ENCODE measurements at places on chromosomes 1 and 21.

- no peak for DNase-seq
Measured at GRCh38 chr1:201968202-201968925, 13.1 kb downstream of the TIMM17A start.

DNA sequence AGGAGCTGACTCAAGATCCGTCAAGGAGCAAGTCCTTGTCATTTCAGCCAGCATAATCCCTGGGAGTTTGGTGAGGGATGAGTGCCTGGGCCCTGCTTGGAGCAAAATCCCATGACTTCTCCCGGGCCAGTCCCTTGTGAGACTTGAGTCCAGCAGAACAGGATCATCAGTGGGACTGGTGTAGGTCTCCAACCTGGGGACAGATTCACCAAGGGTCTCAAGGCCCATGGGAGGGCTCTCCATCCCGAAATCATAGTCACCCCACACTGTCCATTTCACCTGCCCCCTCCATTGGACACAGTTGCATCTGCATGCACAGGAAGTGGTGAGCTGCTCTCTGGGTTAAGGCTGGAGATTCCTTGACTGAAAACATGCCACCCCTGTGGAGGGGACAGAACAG is 178.2 kb downstream of the FOXD2 start:
- no peak for DNase-seq

GRCh38 chr1:178540204-178540603 is 27.3 kb downstream of the TEX35 start:
- no peak for DNase-seq

- DNase-seq = no peak
Measured at GRCh38 chr21:44405948-44406872, 49.1 kb upstream of the LRRC3 start.

DNA sequence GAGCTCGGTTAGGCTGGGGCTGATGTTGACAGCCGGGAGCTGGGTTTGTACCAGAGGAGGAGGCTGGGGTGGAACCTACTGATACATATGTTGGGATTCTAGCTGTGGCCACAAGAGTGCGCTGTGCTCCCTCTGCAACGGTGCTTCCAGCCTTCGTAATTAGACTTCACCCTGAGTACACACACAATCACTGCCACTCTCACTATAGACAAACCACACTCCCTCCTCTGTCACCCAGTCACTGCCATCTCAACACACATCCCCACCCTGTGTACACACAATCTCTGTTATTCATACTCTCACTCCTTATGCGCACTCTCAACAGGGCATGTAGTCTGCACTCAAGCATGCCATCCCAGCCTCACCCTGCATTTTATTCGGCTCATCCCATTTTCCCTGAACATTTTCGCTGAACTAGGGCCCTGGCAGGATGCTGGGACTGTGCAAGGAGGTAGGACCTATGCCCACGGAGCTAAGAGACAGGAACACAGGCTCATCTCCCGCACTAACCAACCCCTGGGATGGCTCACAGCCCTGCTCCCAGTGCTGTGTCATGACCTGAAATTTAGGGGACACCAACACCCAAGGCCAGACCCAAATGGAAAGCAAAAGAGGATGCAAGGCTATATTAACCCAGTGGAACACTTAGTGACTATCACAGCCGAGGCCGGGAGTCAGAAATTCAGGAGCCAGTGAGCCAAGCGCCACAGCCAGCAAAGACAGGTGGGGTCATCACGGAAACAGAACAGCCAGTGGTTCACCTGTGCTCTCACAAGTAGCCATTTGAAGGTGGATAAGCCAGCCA is 5.7 kb downstream of the GJB3 start:
- peak; percentile 49 for DNase-seq

GRCh38 chr1:228555074-228555994 is 68.2 kb downstream of the RNF187 start:
- peak; percentile 6 for DNase-seq

DNA sequence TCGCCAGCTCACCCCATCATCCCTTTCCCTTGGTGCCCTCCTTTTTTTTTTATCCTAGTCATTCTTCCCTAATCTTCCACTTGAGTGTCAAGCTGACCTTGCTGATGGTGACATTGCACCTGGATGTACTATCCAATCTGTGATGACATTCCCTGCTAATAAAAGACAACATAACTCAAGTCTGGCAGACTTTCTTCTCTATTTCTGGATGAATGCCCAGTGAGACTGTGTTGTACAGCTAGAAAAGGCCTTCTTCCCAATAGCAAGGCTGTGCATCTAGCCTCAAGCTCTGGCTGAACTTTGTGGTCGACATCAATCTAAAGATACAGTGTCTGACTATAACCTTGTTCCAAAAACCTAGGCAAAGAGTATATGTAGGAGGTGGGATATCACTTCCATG is 6.4 kb downstream of the IL24 start:
- DNase-seq = no peak

GRCh38 chr1:160656737-160657136 is 9.9 kb upstream of the SLAMF1 start:
- no peak for DNase-seq

GRCh38 chr21:18026359-18026758 is 207.2 kb upstream of the C21orf91 start:
- DNase-seq = no peak

GRCh38 chr1:89939059-89939570 is 55.8 kb upstream of the ZNF326 start:
- DNase-seq = no peak

GRCh38 chr1:38029685-38030511 is 16.7 kb downstream of the POU3F1 start:
- DNase-seq = peak; percentile 77

- no peak for DNase-seq
Measured at GRCh38 chr1:206039046-206039973, 13.7 kb upstream of the RHEX start.

DNA sequence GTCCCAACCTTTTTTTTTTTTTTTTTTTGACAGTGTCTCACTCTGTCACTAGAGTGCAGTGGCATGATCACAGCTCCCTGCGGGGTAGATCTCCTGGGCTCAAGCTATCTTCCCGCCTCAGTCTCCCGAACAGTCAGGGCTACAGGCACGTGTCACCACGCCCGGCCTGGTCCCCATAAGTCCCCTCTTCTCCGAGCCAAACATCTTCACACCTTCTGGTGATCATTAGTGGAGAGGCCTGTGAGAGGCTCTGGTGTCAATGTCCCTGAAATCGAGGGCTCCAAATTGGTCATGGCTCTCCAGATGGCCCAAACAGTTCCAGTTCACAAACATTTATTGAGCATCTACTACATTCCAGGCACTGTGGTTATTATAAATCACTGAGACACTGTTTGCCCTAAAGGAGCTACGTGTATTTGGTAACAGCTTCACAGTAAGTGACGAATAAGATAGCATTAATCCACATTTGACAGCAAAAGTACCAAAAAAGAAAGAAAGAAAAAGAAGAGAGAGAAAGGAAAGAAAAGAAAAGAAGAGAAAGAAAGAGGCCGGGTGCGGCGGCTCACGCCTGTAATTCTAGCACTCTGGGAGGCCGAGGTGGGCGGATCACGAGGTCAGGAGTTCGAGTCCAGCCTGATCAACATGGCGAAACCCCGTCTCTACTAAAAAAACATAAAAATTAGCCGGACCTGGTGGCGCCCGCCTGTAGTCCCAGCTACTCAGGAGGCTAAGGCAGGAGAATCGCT is 867 bp upstream of the TIMM17A start:
- DNase-seq = no peak

Measured in activated T-cell treated with anti-CD3 and anti-CD28 coated beads for 24 hours (primary cell).